HT1080 (cell line): ENCODE measurements at places on chromosomes 12 and 14. TPM values are rescaled to one million over a fixed set of nuclear protein-coding genes. Genes with fewer than 3 reads are reported as not detected.

GRCh38 chr12:42696406-42697149, 107.0 kb upstream of the PRICKLE1 start:
- DNase-seq, result no peak

GRCh38 chr12:52661668-52662067, 9.7 kb upstream of the KRT2 start:
- DNase-seq, result no peak

DNA sequence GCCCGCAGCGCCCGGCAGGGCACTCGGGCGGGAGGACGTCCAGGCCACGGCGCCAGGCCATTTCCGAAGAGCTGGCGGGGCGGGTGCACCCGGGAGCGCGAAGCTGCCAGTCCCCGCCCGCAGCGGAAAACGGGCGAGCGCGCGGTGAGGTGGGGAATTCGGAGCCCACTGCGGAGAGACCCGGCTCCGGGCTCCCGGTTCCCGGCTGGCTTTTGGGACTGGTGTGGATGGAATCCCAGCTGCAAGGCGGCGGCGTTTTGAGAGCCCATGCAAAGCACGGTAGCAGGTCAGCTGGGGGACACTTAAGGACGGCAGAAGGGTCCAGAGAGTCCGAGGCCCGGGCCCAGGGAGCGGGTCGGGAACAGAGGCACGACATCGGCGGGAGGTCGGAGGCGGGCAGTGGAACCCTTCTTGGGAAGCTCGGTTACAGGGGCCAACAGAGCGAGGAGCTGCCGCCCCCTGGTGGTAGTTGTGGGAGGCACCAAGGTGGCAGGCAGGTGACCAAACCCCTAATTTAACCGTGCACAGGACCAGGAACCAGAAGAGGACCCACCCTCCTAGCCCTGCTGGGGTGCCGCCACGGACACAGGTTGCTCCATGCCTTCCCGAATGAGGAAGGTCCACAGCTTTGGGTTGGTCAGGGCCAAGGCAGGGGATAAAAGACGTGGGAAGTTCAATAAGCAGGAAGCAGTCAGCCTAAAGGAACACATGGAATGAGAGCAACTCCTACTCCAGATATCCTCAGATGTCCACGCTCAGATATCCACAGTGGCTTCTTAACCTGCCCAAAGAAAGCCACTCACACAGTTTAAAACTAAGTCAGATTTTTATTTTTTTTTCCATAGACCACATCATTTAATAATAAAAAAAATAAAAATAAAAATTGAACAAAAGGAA, 685 bp upstream of the CDH24 start:
- peak; percentile 81 for DNase-seq

DNA sequence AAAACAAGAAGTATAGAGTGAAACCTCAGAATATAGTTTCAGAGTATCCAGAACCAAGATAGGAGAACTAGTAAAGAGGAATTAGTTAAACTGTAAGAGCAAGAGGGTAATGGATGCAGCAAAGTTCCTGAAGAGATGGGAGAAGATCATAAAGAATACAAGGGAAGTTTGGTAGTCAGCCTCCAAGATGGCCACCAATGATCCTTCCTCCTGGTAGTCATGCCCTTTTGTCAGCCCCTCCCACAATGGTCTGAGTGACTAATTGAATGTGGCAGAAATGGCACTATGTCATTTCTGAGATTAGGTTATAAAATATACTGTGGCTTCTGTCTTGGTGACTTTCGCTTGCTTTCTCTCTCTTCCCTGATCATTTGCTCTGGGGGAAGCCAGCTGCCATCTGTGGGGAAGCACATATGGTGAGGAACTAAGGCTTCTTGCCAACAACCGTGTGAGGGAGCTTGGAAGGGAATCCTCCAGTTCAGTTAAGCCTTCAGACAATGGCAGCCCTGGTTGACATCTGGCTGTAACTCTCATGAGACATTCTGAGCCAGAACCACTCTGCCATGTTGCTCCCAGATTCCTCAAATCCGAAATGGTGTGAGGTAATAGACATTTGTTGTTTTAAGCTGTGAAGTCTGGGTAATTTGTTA, 55.3 kb upstream of the AMN1 start:
- no peak for DNase-seq

DNA sequence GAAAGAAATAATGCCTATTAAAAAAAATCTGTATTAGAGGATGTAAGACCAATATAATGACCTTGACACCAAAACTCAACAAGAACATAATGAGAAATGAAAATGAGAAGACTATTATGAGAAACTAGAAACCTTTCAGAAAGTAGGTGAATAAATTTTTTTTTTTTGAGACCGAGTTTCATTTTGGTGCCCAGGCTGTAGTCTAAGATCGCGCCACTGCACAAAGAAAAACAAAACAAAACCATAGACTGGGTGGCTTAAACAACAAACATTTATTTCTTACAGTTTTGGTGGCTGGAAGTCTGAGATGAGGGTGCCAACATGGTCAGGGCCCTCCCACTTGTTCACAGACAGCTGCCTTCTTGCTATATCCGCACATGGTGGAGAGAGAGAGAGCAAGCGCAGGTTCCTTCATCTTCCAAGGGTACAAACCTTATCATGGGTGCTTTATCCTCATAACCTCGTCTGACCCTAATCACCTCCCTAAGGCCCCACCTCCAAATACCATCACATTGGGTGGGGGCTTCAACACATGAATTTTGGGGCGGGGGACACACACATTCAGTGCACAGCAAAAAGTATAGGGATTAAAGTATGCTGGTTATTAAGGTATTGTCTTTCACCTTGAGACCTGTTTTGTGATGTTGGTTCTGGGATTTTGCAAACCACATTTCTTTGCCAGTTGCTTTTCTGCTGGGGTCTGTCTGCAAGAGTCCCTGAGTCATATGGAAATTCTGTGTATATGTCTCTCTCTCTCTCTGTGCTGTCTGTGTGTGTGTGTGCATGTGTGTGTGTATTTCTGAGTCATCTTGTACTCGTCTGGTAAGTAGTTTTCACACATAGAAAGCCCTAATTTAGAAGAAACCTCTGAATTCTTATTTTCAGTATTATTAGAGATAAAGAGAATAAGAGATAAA, 26.2 kb downstream of the ZCRB1 start:
- peak; percentile 76 for DNase-seq

Gene RNF31
- 57.7 and 69.8 TPM in 2 replicates for total RNA-seq

DNA sequence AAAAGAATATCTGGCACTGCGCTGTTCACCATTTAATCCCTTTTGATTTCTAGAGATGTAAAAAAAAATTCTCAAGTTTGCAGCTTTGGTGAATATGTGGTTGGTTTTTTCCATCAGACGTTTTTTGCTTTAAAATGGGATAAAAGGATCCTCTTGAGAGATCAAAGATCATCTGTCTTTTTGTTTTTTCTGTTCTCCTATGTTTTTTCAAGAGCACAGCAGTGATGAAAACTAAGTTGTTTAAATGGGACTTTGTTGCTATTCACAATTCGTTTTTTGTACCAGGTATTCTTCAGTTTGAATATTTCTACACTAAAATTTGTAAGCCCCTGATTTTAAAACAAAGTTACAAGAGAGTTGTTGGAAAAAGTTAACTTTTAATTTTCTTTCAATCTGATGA, 29.7 kb upstream of the REP15 start:
- DNase-seq, result no peak

- no peak for DNase-seq
Observed at GRCh38 chr12:114627393-114627792, 56.6 kb downstream of the TBX3 start.

GRCh38 chr12:71312768-71313403, 126.7 kb upstream of the LGR5 start:
- peak; percentile 69 for DNase-seq

Gene HOXC5
- total RNA-seq, result 0.70 and 2.3 TPM in 2 replicates

Gene ESPL1
- 16.8 and 20.0 TPM in 2 replicates for total RNA-seq

DNA sequence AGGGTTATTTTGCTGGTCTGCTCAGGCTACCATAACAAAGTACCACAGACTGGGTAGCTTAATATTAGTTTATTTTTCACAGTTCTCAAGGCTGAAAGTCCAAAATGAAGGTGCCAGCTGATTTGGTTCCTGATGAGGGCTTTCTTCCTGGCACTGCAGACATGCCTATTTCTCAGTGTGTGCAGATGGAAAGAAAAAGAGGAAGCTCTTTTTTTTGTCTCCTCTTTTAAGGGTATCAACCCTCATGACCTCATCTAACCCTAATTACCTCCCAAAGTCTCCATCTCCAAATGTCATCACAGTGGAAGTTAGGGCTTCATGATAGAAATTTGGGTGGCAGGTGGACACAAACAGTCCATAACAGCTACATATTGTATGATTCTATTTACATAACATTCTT, 25.0 kb upstream of the POLR3B start:
- no peak for DNase-seq

Gene TAS2R8
- not detected in 2 replicates for total RNA-seq

- no peak for DNase-seq
Observed at GRCh38 chr14:76050250-76050649, 64.7 kb downstream of the IFT43 start.

Gene ZNF385A
- 4.0 and 5.4 TPM in 2 replicates for total RNA-seq

Gene TESPA1
- total RNA-seq, result 2.6 and 4.5 TPM in 2 replicates

- DNase-seq, result peak; percentile 80
Observed at GRCh38 chr14:26709019-26709418, 111.2 kb upstream of the NOVA1 start.

GRCh38 chr14:70663707-70664179, 22.0 kb downstream of the TTC9 start:
- no peak for DNase-seq

DNA sequence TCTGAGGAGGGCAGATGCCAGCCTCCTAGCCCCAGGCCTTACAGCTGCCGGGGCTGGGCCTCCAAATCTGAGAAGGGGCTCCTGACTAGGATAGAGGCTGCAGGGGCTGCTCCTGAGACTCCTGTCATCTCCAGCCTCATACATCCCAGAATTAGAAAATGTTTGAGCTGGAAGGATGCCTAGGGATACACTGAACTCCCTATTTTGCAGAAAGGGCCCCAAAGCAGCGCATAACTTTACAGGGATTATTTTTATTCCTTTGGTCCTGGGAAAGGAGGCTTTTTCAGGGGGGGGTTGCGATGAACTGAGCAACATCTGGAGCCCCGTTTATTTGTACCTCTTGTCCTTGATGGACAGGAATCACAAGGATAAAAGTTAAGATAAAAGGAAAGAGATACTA, 35.9 kb upstream of the SLC38A2 start:
- DNase-seq, result no peak

Gene PMEL
- total RNA-seq, result 1.1 and 3.3 TPM in 2 replicates

DNA sequence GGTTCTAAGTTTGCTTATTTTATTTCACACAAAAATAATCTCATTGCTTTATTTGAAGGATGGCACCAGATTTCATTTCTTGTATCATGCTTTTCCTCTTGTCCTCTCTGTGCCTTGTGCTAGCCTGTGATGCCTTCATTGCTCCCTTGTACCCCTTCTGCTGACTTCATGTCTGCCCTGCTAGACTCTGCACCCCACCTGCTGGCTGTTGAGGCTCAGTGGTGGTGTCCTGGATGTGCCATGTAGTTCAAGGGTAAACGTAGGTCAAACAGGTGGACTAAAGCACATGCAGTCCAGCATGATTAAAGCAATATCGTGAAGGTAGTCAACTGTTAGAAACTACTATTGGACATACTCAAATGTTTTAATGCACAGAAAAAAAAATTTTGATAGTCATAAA, 21.6 kb downstream of the MRPS35 start:
- no peak for DNase-seq

GRCh38 chr12:123868791-123869190, 103.8 kb downstream of the CCDC92 start:
- DNase-seq, result no peak

Gene CLECL1
- not detected in 2 replicates for total RNA-seq

DNA sequence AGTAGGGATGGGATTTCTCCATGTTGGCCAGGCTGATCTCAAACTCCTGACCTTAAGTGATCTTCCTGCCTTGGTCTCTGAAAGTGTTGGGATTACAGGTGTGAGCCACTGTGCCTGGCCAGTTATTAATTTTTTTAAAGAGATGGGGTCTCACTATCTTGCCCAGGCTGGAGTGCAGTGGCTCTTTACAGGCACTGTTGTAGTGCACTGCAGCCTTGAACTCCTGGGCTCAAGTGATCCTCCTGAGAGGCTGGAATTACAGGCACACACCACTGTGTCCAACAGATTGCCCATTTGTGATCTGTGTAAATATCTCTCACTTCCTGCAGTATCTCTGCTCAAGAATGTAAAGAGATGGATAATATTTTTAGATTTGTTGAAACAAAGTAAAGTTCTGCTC, 45.9 kb downstream of the PTPN11 start:
- no peak for DNase-seq

DNA sequence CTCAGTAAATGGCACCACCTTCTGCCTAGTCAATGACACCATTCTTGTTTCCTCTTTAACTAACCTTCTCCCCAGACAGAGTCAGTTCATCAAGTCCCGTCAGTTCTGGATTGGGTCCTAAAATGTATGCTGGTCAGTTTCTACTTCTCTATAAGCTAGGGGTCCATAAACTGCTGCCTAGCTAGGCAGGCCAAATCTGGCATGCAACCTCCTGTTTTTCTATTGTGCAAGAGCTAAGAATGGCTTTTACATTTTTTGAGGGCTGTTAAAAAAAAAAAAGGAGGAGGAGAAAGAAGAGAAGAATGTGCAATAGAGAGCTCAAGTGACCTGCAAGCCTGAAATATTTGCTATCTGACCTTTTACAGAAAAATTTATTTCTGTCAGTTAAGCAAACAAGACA, 6.4 kb upstream of the TMED10 start:
- peak; percentile 32 for DNase-seq

GRCh38 chr12:65876898-65877721, 52.8 kb downstream of the HMGA2 start:
- no peak for DNase-seq

Gene LGALS3
- total RNA-seq, result 53.8 and 69.3 TPM in 2 replicates

DNA sequence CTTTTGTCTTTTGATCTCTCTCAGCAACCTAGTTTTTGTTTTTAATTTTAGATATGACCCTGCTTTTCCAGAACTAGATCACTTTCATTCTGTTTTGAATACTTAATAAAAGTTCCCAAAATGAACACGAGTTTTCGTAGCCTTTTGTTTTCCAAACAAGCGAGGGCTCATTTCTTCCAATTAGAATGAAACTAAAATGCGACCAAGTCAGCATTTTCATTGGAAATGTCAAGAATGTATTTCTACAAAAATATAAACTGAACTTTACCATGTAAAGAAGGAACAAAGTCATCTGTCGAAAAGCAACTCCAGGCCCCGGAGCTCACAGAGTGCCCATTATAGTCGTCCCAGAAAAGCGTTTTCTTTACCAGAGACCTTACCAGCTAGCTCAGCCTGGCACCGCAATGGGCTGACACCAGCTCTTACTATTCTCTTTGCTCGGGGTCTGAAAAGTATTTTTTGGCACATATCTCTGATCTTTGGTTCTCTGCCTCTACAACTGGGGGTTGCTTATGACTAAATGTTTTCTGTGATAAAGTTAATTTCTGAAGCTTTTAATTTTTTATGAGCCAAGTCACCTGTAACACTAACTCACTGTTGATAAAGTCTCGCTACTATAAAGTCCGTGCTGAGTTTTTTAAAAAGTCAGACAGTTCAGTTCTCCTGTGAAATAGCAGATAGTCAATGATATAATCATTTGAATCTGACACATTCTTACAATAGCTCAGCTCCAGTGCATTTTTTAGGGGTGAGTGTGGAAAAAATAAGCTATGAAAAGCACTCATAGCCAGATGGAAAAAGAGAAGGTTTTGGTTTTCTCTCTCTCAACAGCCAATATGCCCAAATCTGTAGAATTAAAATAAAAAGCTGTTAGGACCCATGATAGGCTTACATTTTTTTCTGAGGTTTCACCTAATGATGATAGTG, 43.4 kb downstream of the SAMD4A start:
- DNase-seq, result no peak

- no peak for DNase-seq
Observed at GRCh38 chr14:104421892-104422828, 157.4 kb upstream of the C14orf180 start.
